Uterus (tissue), 4 donors: ENCODE measurements at places on chromosomes 4 and X. TPM values are rescaled to one million over a fixed set of nuclear protein-coding genes. Genes with fewer than 3 reads are reported as not detected.

DNA sequence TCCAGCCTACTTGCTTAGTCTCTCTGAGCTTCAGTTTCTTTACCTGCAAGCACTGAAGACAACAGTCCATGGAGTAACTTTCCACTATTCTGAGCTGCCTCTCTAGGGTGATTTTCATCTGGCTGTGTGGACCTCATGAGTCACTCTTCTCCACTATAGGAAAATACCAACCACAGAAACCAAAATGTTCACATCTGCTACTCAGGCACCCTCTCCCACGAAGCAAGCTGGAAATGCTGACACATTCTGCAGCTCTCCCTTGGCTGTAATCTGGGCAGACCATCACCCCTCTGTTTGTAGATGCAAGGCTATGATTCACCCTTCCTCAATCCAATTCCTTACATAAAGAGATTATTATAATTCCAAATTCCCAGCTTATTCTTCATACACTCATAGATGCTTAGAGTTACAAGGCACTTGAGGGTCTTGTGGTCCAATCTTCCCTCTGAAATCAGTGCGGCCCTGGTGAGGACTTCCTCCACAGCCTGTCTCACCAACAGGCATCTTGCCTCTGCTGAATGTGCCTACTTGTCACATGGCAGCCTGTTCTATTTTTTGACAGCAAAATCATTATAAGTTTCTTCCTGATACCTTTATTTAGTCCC lies 97.0 kb upstream of the LNX1 start:
- DNase-seq, result no peak

GRCh38 chr4:54946741-54947140 lies 178.7 kb downstream of the KDR start:
- no peak for DNase-seq

DNA sequence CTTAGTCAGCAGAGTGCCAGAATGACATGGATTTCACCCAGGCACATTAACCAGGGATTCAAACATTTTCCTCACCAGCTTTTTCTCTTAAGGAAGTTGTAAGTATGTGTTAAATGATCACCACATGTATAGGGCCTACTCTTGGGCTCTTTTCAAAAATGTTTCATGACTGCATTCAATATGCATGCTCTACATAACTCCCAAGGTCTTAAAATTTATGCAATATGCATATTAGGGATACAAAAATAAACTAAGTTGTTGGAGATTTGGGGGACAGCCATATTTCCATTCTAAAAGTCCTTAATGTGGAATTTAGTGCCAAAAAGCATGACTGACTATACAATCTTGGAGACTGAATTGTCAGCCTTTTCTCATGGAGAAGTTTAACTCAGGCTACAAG lies 25.0 kb upstream of the TRPC5OS start:
- no peak for DNase-seq

The NR0B1 gene
- total RNA-seq, result 0.28 TPM

- no peak for DNase-seq
Measured at GRCh38 chr4:77199276-77199675, 42.3 kb downstream of the CCNG2 start.
